ENCODE measurements at places on chromosomes 12 and 14.
A peak's percentile ranks its signal among the peaks of the same experiment; 100 is the strongest.

DNA sequence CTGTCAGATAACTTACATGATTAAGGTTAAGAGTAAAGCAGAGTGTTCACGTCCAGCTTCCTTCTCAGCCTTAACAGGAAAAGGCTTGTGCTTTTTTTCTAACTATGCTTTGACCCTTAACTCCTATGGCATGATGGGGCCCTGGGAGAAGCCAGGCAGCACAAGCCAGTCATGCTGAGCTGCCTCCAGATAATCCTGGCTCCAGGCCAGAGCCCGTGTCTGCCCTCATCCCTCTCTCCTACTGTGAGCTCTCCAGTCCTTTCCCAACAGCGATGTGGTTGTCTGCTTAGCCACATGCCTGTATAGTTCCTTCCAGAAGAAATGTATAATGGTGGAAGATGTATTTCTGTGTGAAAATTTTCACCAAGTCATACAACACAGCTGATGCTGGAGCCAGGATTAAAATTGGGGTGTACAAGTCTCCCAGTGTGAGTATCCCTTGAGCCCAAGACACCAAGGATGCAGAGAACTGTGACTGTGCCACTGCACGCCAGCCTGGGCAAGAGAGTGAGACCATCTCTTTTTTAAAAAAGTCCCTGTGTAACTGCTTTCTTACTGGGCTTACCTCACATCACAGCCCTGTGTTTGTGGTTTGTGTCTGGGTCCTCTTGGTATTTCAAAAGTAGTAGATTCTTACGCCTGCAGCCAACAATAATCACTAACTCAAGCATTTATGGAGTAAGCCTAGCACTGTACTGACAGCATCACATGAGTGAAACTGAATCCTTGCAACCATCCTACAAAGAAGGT, 7.9 kb upstream of the ITFG2 start:
- DNase-seq: peak; percentile 79

DNA sequence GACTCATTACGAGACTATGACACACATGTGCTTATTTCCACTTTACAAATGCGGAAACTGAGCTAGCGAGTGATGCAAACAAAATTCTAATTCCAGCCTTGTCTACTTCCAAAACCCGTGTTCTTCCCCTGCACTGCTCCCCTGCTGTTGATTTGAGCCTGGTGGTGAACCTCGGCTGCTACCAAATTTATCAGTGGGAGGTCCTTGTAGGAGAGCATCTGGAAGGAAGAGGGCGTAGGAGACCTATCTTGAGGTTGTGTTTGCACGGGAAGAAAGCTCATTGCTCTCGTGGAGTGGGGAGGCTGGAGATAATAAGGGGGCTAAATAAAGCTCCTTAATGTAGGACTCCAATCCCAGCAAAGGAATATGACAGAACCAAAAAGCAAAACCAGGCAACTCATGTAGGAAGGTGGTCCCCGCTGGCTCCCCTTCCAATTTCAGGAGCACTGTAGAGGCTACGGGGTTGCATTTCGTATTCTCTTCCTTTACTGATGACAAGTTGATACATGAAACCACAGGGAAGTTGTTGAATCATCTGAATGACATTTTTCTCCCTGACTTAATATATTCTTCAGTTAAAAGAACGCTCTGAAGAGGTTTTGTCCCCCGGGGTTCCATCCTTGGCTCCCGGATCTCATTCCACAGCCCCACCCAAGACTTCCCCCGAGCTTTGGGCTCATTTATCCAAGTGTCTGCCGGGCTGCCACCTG, 52.6 kb downstream of the FZD10 start:
- DNase-seq: no peak

DNA sequence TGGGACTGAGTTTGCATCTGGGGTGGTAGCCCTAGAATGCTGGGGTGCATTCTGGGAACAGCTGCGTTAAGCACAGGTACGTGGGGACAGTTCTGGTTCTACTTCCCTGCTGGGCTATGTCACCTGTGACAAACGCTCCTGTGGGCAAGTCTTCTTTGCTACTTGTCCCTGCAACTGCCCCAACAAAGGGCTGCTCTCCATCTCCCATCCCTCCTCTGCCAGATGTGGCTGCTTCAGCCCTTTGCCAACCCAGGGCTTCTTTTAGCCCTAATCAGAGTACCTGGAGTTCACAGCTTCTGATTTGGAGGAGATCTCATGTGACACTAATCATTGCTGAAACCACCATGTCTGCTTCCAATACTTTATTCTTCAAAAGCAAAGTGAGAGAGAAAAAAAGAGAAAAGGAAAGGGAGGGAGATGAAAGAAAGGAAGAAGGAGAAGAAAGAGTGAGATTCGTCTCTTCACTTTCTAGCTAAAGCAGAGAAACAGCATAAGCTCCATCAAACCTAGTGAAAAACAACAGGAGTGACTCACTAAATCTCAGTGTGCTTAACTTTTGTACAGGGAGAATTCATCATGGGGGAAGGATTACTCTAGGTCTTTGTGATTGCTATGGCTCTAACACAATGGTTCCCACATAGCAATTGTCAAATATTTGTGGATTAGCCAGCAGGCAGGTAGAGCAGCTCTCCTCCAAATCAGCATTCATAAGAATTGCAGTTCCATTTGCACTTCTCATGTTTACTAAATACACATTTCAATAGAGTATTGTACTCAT, 174.8 kb downstream of the LRIG3 start:
- DNase-seq: peak; percentile 15

DNA sequence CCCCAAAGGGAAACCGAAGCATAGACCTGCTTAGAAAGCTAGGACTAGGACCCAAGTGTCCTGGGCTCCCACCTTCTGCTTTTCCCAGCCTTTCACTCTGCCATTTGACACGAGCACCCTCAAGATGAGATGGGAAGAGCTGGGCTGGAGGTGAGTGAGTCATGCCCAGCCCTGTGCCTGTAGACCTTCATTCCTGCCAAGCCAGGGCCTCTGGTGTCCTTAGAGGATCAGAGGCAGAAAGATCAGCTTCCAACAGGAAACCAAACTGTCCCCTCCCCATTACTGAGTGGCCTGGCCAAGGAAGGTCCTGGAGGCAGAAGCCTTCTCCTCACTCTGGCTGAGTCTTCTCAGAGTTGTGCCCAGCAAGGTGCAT, 3.5 kb downstream of the TMEM63C start:
- no peak for DNase-seq

- DNase-seq: no peak
Observed at GRCh38 chr12:56164345-56164729, 6.2 kb downstream of the MYL6 start.

DNA sequence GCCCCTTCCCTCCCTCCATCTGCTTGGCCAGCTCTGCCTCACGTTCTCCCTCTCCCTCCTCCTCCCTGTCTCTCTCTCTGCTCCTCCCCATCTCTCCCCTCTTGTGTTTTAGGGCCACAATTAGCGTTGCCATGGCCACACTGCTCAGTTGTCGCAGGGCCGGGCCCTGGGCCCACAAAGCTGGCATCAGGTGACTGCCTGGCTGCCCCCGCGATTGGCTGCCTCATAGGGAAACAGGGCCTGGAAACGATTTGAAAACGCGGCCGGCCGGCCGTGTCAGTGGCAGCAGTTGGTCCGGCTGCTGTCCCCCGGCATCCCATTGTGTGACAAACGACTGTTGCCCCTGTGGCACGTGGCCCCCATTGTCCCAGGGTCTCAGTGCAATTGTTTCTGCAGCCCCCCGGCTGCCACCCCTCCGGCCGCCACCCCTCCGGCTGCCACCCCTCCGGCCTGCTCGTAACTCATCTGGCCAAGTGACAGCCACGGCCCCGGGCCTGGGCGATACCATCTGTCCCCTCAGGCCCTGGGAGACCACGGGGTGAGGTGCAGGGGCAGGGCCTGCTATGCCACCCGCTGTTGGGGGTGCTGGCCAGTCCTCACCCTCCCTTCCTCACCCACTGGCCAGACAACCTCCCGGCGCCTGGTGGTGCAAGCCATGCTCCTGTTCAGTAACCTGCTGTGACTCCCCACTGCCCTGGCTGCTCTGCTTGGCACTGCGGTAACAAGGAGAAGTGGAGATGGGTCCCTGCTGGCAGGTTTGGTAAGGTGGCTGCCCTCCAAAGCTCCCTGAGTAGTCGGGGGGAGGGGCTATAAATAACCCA, 17.4 kb downstream of the FOXN4 start:
- no peak for DNase-seq

Data from fibroblast of the aortic adventitia (primary cell).